ENCODE measurements at places on chromosomes 16 and 17. TPM values are rescaled to one million over a fixed set of nuclear protein-coding genes. Genes with fewer than 3 reads are reported as not detected.

DNA sequence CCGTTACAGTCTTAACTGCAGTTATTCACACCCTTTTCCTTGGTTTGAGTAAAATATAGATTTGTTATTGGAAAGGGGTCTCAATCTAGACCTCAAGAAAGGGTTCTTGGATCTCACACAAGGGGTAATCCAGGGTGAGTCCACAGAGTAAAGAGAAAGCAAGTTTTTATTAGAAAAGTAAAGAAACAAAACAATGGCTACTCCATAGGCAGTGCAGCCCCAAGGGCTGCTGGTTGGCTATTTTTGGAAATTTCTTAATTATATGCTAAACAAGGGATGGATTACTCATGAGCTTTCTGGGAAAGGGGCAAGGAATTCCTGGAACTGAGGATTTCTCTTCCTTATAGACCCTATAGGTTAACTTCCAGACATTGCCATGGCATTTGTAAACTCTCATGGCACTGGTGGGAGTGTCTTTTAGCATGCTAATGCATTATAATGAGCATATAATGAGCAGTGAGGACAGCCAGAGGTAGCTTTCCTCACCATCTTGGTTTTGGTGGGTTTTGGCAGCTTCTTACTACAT is 24.5 kb upstream of the MILR1 start:
- no peak for DNase-seq

DNA sequence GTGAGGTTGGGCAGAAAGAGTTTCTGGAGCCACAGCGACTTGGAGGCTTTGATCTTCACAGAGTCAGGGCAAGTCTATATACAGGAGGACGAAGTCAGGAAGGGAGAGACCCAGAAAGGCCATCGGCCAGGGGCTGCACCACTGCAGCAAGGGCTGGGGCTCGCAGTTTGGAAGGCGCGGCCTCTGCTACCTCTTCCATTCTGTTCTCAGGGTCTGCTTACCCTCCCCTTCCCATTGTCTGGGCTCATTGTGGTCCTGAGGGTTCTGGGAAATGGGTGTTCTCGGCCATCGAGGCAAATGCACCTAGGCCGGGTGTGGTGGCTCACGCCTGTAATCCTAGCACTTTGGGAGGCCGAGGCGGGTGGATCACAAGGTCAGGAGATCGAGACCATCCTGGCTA is 16.0 kb downstream of the ST6GALNAC1 start:
- no peak for DNase-seq

HSF5 gene
- not detected for total RNA-seq

C16orf78 gene
- total RNA-seq: not detected

- no peak for DNase-seq
Observed at GRCh38 chr17:37098910-37099664, 150.3 kb downstream of the AATF start.

Data from ovary (tissue), 10 donors.